Activated T-cell treated with anti-CD3 and anti-CD28 coated beads for 1 hour (primary cell): ENCODE measurements at places on chromosomes 2 and 18.

DNA sequence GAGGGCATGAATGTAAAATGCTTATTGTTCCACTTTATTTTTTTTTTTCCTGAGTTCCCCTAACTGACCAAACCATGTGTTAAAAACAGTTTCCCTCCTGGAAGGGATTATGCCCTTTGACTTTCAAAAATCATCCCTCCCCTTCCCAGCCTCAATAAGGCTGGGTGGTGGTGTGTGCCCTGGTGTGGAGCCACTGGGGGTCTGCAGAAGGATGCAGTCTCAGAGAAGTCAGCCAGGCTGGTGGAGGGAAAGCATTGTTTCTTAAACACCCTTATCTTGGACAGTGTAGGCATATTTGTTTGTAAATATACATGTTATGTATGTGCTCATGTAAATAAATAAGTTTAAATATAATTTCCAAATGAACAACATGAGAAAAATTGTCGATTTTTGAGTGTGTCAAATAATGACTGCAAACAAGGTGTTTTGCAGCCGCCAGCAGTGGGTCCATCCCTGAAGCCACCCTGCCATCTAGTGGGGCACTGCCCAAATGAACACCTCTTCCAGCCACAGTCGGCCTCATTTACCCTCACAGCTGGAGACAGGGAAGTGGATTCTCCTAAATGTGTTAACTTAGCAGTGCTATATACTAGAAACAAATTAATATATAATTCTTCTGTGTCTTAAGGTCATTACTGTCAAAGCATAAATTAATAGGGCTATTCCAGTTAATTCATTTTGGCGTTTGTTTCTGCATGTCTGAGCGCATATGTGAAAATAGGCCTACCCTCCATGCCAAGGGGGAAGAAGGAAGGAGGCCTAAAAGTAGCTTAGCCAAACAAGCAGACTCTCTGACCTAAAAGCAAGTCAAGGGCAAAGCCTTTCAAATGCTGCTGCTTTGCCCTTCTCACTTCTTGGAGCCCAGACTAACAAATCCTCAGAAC is 209.6 kb upstream of the PIK3C3 start:
- DNase-seq = no peak

DNA sequence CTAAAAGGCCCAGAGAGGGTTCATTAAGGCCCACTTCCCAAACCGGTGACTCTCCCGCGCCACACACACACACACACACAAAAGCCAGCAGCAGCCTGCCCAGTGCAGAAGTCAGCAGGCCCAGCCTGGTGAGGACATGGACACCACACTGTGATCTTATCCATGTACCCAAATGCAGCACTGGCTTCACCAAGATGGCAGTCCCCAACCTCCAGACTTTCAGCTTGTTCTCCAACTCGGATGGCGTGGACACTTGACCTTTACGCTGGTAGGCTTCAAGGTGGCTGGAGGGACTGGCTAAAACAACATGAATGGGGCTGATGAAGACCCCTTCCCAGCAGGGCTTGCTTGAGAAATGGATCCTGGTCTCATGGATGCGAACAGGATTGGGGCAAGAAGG is 50.4 kb downstream of the TNS1 start:
- no peak for DNase-seq

DNA sequence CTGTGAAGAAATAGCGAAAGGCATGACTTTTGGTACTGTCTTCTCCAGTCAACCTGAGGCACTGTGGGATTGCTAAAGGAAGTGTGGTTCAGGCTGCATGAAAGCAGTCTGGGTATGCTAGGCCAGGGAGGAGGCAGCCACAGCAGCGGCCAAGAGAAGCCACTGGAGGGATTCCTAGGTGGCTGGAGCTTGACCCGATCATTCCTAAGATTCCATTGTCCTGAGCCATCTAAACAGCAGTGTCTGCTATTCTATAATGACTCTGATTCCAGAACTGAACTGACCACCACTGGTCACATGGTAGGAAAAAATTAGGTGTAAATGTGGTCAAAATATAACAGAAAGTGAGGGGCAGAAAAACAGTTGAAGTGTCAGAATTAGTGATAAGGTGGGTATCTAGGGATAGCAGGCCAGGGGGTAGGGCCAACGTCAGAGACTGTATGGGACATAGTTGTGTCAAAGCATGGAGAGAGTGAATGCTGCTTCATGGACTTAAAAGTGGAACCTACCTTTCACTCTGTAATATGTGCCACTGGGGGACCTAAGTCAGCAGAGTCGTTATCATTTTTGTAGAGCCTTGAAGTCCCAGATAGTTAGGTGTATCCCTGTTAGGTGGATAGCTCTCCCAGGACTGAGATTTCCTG is 204.6 kb downstream of the CTNNA2 start:
- no peak for DNase-seq

DNA sequence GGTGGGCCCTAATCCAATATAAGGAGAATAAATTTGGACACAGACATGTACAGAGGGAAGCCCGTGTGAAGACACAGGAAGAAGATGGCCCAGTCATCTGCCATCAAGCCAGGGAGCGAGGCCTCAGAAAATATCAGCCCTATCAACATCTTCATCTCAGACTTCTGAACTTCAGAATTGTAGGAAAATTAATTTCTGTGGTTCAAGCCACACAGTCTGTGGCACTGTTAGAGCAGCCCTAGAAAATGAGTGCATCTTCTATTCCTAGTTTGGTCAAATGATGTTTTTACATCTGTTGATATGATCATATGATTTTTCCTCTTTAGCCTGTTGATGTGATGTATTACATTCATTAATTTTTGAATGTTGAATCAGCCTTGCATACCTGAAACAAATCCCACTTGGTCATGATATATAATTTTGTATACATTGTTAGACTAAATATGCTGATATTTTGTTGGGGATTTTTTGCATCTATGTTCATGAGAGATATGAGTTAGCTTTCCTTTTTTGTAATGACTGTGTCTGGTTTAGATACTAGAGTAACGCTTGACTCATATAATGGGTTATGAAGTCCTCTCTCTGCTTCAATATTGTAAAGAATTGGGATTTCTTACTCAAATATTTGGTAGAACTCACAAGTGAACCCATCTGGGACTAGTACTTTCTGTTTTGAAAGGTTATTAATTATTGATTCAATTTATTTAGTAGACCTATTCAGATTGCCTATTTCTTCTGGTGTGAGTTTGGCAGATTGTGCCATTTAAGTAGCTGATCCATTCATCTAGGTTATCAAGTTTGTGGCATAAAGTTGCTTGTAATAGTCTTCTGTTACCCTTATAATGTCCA is 451.4 kb downstream of the EIPR1 start:
- DNase-seq = no peak

GRCh38 chr2:25714740-25715139 is 41.4 kb upstream of the DTNB start:
- no peak for DNase-seq

- DNase-seq = no peak
Observed at GRCh38 chr2:51263951-51264350, 232.0 kb upstream of the NRXN1 start.

GRCh38 chr18:22314420-22314819 is 103.3 kb downstream of the CTAGE1 start:
- no peak for DNase-seq

GRCh38 chr2:220504938-220505503 is 877.6 kb downstream of the SLC4A3 start:
- no peak for DNase-seq

- DNase-seq = no peak
Observed at GRCh38 chr18:51953521-51953920, 386.5 kb upstream of the DCC start.

- DNase-seq = no peak
Observed at GRCh38 chr2:234395891-234396420, 100.9 kb downstream of the ARL4C start.

GRCh38 chr2:168089200-168089599 is 158.2 kb downstream of the STK39 start:
- DNase-seq = no peak

GRCh38 chr2:83365476-83365875 is 1093.6 kb downstream of the SUCLG1 start:
- DNase-seq = no peak

GRCh38 chr18:31647127-31647753 is 37.1 kb downstream of the B4GALT6 start:
- DNase-seq = no peak

GRCh38 chr2:226310146-226310545 is 489.5 kb downstream of the IRS1 start:
- no peak for DNase-seq

DNA sequence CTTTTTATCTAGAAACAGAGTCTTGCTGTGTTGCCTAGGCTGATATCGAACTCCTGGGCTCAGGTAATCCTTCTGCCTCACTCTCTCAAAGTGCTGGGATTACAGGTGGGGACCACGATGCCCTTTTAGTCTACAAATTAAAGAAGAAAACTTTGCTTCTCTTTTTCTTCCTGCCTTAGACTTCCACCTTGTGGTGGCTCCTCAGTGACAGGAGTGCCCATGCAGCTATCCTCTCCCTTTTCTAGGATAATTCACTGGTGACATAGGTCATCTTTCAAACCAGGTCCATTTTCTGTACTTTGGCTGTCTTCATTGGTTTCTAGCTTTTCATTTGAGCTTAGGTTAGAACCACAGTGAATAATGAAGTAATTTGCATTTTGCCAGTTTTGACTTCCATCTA is 13.6 kb downstream of the DCAF17 start:
- no peak for DNase-seq

DNA sequence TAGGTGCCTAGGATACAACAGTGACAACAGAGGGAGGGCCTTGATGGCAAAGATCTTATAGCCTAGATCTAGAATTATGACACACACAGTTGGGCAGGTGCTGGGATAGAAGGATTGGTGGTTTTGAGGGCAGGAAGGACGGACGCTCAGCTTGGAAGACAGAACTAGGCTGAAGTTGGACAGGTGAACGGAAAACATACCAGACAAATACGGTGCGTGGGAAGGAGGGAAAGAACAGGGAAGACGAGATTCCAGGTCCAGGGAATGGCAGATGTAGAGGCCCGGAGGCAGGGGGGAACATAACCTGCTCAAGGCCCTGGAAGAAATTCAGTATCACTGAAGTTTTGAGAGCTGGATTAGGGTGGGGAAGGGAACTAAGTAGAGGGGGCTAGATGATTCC is 40.8 kb downstream of the CRACDL start:
- DNase-seq = no peak

- DNase-seq = no peak
Observed at GRCh38 chr18:79629606-79630005, 50.0 kb upstream of the CTDP1 start.

DNA sequence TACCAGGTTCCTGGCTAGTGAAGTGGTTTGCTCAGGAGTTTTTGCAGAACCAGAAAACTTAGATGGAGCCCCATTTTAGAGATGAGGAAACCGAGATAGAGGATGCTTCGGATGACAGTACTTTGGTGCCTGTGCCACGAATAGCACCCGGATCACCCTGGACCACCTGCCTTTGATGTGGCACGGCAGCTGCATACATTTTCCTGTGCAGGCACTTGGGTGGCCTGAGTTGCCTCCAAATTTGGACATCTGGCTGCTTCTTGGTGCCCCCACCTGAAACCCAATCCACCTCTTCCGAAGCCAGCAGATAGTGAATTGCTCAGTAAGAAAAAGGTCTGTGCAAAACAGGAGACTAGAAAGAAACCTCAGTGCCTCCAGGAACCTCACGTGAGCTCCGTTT is 140.6 kb upstream of the ID2 start:
- DNase-seq = no peak

DNA sequence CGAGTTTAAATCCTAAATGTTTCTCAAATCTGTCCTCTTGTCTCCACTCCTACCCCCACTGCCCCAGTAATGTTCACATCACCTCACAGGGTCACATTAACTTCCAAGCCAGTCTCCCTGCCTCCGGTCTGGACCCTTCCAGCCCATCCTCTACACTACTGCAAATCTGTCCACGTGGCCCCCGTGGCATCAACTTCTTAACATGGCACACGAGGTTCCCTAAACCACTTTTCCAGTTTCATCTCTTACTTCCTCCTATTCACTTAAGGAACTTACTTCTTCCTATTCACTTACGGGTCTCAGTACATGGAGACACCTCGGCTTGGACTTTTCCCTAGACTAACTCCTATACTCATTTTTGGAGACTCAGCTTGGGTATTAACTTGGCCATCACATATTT is 27.0 kb downstream of the MRPL33 start:
- no peak for DNase-seq

GRCh38 chr2:176751314-176752227 is 461.0 kb upstream of the HNRNPA3 start:
- no peak for DNase-seq

DNA sequence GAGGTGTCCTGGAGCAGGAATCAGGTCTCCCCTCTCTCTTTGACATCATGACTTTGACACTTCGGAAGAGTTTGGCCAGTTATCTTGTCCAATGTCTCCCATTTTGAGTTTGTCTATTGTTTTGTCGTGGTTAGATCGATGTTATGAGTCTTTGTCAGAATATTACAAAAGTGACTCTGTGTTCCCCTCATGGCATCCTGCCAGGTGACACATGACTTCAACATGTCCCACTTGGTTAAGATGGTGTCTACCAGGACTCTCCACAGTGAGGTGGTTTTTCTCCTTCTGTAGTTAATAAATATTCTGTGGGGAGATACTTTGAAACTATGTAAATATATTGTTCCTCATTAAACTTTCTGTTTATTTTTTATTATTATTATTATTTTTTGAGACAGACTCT is 76.6 kb upstream of the BZW1 start:
- DNase-seq = no peak

DNA sequence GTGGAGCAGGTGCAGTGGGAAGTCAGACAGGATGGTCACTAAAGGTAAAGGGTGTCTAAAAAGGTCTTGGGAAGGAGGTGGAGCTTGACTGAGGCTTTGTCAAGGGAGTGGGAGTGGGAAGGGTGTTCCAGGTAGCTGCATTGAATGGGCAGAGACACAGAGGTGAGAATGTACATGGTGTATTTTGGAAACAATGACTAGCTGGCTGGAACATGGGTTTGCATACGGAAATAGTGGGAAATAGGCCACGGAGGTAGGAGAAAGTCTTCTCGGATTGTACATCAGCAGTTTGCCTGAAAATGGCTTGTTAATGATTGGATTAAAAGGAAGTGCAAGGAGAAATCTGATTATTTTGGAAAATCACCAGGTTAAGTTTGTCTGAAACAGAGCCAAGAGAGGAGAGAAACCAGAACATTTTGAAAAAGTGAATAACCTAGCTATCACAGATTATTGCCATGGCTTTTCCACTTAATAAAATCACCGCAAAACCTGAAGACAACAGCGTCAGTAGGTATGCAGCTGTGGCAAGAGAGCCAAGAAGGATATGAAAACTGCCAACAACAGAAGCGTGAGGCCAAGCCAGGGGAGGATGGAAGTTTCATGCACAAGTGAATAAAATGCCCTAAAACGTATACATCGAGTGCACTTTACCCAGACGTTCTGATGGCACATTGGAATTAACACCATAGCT is 13.9 kb downstream of the PAX8 start:
- DNase-seq = no peak

GRCh38 chr2:66699793-66700676 is 265.1 kb downstream of the MEIS1 start:
- no peak for DNase-seq

GRCh38 chr2:220175967-220176366 is 548.5 kb downstream of the SLC4A3 start:
- no peak for DNase-seq

GRCh38 chr2:69645921-69646320 is 2.4 kb upstream of the AAK1 start:
- DNase-seq = no peak
